ENCODE measurements at places on chromosomes 12 and 14.

GRCh38 chr14:96362071-96362964 lies 823 bp downstream of the ATG2B start:
- peak; percentile 98 for DNase-seq

DNA sequence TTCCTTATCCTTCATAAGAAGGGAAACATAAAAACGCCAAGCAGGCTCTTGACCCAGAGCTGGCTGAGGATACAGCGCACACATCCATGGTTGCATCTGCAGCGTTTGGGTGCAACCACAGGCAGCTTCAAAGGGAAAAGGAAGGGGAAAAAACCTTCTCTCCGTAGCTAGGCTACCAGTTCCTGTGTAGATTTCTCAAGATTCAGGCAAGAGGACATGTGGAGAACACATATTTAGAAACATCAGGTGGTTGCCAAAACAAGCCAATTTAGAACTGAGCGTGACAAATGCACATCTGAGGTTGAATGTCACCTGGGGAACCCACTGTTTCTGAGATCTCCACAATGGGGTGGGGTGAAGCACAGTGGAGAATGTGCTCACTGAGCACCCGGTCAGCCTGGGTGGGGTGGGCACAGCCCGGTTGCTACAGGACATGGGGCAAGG lies 78.3 kb upstream of the BDKRB2 start:
- no peak for DNase-seq

DNA sequence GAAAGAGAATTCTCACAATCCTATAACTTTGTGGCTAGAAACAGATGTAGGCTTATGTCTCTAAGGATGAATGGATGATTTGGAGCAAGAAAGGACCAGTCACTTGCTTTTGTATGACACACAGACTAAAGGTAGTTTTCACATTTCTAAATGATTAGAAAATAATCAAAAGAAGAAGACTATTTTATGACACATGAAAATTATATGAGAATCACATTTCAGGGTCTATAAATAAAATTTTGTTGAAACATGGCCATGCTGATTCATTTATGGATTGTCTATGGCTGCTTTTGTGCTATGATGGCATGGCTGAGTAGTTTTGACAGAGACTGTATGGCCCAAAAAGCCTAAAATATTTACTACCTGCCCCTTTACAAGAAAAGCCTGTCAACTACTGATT lies 49.4 kb upstream of the FRMD6 start:
- DNase-seq, result no peak

- DNase-seq, result no peak
These were observed 114.4 kb downstream of the SLC38A1 start for GRCh38 chr12:46154221-46154985.

GRCh38 chr12:105860561-105861207 lies 278.1 kb downstream of the NUAK1 start:
- peak; percentile 79 for DNase-seq

DNA sequence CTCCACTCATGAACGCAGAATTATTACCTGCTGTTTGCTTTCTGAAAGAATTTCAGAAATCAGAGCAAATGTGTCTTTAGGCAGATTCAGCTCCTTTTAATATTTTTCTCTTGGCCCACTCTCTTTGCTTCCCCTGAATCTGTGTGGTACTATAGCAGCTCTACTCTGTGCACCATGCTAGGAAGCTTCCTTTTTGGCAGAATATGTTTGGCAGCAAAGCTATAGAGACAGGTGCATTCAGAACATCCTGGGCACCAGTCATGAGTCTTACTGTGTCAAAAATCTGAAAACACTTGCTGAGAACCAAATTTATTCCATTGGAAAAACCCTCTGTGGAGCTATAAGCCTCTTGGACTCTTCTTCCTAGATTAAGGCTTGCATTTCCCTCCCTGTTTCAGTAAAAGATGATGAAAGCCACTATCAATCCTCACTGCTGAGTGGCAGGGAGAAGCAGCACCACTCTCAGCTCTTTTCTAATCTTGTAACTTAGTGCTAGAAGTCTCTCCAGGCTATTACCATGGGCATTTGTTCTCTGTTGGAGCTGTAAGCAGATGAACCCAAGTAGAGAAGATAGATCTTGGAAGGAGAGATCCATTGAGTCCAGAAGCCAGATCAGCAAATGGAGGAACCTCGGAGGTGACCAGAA lies 18.2 kb downstream of the CIPC start:
- DNase-seq, result no peak

DNA sequence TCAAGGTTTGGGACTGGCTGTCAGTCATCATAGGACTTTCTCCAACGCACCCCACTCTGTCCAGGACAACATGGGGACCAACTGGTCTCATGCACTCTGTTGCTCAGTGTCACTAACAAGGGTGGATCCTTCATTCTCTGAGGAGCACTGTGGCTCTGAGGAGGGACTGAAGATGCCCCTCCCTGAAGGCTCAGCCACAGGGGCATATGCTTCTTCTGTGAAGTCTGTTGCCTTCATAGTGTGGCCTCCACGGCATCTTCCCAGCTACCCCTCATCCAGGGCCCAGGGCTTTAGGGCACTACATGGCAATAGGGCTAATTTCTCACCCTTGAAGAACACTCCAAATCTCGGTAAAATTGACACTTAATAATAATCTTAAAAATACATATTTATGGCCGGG lies 14.3 kb upstream of the IFI27L2 start:
- DNase-seq, result no peak

DNA sequence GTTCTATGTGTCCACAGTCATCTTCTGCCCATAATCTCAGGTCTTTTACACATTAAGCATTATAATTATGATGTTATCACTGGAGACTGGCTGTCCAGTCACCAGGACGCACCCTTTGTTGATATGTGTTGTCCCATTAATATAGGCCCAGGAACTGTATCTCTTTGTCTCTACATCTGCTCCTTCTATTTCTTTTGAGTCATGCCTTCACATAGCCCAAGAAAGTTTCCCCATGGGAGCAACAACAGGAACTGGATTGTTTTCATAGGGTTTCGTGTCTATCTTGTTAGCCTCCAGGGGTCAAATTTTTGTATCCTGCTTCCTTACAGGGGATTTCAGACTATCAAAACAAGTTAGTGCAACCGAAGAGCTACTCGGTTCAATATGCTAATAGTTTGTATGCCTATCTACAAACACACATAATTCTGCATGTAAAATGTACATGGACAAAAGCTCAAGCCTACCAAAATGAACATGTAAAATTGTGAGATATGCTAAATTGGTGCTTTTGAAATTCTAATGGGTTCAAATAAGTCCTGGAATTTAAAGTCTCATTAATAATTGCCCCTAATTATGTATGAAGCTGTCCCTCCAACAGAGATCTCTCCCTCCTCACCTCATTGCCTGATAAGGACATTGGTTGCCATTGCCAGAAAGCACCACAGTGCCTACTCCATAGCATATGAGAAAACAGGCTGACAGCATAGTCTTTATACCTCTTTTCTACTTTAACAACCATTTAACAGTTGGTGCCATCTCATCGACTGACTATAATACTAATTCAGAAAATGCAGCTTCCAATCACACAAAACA lies 99.8 kb upstream of the DIO2 start:
- no peak for DNase-seq

- no peak for DNase-seq
These were observed 10.3 kb downstream of the GPRC5D start for GRCh38 chr12:12941450-12942350.

DNA sequence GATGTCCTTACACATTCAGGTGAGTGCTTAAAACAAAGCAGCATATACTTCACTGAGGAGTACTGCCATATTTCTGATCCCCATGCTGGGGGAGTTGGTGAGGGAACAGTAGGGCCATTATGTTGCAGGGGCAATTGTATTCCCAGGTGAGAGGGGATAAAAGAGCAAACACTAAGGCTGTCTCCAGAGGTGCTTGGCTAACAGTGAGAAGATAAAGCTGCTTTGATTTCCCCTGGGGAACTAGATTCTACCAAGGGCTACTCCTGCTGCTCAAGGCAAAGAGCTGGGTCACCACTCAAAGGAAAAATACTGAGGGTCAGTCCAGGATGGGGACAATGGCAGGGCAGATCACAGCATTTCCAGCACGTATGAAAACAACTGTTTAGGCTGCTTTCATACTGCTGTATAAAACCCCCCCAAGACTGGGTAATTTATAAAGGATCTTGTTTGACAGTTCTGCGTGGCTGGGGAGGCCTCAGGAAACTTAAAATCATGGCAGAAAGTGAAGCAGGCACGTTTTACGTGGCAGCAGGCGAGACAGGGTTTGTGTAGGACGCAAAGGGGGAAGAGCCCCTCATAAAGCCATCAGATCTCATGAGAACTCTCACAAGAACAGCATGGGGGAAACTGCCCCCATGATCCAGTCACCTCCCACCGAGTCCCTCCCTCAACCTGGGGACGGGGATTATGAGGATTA lies 47.8 kb upstream of the OR5AU1 start:
- no peak for DNase-seq

GRCh38 chr14:88804035-88804434 lies 11.3 kb upstream of the EML5 start:
- DNase-seq, result no peak

DNA sequence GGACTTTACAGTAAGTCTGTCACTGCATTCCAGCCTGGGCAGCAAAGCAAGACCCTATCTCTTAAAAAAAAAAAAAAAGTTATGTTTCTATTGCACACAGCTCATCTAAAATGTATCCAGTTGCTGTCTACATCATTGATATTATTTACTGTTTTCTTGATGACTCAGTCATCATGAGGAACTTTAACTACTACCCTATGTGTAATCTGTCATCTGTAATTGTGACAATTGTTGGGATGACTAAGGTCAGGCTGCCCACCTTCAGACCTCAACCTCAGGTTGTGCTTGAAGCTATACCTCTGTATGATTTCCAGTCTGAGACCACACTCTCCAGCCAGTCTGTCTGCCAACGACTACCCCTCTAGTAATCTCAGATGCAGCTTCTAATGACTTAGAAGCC lies 15.3 kb downstream of the PPP1R13B start:
- no peak for DNase-seq

DNA sequence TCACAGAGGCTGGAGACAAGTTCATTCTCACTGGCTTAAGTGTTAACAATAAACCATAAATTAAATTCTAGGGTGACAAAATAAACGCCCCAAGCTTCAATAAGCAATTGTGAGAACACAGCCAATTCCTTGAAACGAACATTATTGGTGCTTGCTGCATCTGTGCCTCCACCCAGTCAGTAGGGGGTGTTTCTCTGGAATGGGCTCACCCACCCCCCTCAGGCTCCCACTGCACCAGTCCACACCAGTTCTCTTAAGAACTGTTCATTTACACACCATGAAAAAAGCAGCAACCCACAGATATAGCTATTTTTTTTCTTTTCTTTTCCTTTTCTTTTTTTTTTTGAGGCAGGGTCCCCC lies 34.7 kb downstream of the CDC42BPB start:
- no peak for DNase-seq

GRCh38 chr12:97005646-97006045 lies 98.6 kb downstream of the NEDD1 start:
- DNase-seq, result no peak

DNA sequence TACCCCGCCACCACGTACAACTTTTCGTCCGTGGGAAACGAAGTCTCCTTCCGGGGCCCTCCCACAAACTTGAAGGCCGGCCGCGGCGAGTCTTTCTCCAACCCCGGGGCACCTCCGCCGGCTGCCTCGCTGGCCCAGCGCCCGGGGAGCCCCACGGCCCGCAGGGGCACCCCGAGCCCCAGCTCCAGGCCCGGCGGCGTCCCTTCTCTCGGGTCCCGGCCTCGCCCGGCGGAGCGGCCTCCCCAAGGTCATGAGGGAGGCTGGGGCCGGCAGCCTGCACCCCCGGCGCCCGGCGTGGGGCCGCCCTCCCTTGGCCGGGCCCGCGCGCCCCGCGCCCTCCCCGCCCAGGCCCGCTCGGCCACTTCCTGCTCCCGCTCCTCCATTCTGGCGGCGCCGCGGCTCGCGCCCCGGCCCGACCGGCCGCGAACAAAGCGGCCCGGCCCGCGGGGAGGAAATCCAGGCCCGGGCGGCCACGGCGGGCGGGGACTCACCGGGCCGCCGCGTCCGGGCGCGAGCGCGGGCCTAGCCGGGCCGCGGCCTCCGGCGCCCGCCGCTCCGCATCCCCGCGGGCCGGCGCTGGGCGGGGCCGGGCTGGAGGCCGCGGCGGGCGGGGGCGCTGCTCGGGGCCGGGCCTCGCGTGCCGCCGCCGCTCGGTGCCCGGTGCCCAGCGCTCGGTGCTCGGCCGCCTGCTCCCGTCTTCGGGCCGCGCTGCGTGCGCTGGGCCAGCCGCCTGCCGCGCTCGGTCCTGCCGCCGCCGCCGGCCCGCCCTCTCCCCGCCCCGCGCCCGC lies at the start of gene AKT1:
TSS of gene AKT1 (minus strand) at position 756 of the 788 bp plus-strand sequence. CDS start 3,105 bp downstream, outside the sequence.
- no peak for DNase-seq

- no peak for DNase-seq
These were observed 1.7 kb downstream of the PAWR start for GRCh38 chr12:79689061-79689476.

GRCh38 chr14:103463851-103464250 lies 58.8 kb downstream of the CKB start:
- DNase-seq, result no peak

- DNase-seq, result no peak
These were observed 44.4 kb upstream of the KCNK13 start for GRCh38 chr14:90017371-90017770.

- no peak for DNase-seq
These were observed 357.2 kb downstream of the SEC23A start for GRCh38 chr14:38745861-38746260.

DNA sequence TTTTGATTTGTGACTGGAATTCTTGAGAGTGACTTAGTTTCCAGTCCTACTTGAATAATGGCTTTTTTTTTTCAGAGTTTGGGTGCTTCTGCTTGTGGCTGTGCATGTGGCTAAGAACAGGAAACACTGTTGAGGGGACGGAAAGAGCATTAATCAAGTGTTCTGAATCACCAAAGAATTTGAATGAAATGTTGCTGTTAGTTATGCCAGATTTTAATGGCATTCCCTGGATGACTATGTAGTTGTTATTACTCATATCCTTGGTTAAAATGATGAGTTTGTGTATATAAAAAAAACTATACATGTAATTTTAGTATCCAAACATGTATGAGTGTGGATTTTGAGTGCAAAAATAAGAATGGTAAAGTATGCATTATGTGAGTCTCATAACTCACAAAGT lies 347.9 kb downstream of the BCAT1 start:
- no peak for DNase-seq

DNA sequence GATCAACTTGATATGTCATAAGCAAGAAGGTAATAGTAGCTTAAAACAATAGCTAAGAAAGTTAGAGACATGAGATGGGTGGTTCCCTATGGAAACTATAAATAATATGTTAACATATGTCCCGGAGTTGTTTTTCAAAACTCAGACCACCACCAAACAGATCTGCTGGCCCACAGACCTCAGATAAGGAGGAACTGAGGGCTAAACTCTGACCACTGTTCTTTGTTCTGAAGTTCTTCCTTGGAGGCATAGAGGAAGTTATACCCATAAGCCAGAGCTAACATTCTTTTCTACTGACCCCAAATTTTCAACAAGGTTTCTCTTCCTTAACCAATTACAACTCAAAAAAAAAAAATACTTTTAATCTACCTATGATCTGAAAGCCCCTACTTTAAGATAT lies 156.1 kb upstream of the FSCB start:
- DNase-seq, result no peak

- DNase-seq, result no peak
These were observed 2.9 kb upstream of the NAB2 start for GRCh38 chr12:57085999-57086492.
